ENCODE measurements at places on chromosomes 3 and 15.

- no peak for DNase-seq
These were observed 512 bp downstream of the LARP6 start for GRCh38 chr15:70853318-70853972.

- no peak for DNase-seq
These were observed 37.8 kb upstream of the GOLGA6B start for GRCh38 chr15:72616491-72617210.

DNA sequence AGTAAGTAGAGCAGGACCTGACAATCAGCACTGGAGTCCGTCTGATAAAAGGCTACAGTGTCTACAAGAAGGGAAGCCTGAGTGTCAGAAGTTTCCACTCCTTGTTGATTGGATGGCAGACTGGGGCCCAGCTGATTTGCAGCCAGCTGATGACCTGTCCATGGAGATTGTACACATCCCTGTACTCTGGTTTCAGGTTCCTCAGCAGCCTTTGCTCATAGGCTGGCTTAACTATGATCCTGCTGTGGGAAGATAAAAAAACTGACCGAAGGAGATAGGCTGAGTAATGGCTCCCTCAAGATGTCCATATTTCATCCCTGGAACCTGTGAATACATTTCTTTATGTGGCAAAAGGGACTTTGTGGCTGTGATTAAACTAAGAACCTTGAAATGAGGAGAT lies 11.7 kb upstream of the LACTB start:
- DNase-seq, result no peak

- no peak for DNase-seq
These were observed 43.2 kb downstream of the ARHGEF26 start for GRCh38 chr3:154164387-154164786.

DNA sequence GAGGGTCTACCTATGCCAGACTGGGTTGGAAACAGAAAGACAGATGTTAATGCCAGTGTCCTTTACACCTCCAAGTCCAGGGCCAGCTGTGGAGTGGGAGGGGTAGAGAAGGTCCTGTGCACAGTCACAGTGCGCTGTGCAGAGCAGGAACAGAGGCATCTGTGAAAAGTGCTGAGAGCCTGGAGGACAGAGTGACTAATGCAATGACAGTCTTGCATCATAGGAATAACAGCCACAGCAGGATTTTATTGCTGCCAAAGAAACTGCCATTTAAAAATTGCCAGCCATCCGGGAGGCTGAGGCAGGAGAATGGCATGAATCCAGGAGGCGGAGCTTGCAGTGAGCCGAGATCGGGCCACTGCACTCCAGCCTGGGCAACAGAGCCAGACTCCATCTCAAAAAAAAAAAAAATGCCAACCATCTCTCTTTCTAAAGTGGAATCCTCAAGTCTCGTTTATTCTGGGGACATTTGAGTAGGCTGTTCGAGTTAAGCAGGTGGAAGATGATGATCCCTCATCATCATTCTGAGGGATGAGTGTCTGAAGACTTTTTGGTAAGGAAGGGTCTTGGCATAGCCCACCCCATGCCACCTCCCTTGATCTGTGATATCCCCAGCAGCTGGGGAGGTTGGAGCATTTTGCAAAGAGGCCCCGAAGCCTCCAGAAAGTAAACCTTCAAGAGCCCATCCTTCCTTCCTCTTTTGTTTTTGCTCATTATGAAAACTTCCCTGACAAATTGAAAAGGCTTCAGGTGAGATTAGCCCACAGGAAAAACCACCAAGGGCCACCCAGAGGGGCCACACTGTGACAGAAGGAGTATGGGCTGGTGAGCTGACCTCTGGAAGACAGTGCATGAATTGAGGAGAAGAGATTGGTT lies 7.7 kb downstream of the CCR2 start:
- DNase-seq, result no peak
